Caco-2 (cell line): ENCODE measurements at places on chromosomes 2 and 18.

DNA sequence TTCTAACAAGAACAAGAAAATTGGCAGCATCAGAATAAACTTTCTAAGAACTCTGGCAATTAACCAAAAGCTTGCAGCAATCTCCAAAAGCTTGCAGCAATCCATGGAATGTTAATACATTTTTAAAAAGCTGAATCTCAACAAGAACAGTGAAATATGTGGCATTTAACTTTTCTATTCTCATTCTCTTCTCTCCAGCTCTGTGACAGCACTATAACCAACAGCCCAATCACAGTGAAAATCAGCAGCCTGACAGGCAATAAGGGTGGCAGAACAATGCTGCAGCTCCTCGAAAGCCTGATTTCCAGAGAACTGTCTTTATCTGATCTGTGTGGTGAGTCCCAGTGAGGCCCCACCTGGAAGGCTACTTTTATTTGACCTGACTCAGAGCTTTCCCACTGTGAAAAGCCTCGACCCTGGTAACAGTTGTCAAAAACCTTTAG lies 60.0 kb downstream of the TMEM131 start:
- DNase-seq: peak; percentile 42

DNA sequence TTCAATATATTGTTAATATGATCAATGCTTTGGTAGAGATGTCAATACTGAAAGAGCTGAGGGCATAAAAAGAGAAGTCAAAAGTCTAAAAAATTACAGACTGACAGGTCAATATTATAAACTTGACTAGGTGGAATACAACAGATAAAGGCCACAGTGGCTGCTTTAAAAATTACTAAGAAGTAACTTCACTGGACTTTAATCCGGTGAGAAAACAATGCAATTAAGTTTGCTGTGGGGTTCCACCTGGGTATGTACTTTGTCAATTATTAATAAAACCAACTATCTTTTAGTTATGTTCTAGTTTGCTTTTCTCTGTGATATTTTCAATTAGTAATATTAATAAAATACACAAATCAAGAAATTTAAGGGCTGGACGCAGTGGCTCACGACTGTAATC lies 44.7 kb downstream of the RAPH1 start:
- no peak for DNase-seq

- DNase-seq: no peak
Observed at GRCh38 chr2:222082201-222082600, 216.6 kb downstream of the PAX3 start.

DNA sequence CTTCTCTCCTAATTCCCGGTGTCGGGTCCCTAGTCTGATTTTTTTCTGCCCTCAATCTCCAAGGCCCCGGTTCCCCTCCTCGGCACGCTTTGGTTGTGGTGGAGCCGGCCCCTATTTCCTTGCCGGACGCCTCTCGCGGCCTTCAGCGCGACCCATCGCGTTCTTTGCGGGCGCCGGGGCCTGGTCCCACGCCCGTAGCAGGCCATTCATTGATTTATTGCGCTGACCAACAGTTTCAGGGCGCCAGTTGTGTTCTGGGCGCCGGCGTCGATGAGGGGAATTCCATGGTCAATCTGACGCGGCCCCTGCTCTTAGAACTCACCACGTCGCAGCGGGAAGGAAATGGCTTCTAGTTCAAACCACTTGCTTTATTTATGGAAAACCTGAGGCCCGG lies 396 bp downstream of the CNOT9 start:
- DNase-seq: peak; percentile 73

DNA sequence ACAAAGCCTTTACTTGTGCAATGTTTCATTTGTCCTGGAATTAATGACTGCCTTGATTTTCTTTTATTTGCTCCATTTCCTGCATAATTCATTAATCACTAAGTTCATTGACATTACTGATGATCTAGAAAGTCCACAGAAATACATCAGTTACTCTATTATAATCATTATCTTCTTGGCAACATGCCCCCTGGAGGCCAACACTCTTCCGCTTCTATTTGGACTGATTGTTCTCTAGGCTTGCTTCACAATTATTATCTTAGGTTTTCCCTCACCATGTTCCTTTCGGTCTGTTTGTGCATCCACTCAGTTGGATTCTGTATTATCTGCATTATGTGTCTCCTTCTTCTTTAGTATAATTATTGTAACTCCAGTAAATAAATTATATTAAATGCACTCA lies 461.0 kb upstream of the CDH2 start:
- DNase-seq: no peak

GRCh38 chr2:170813611-170814532 lies 2.8 kb upstream of the GAD1 start:
- DNase-seq: peak; percentile 64

DNA sequence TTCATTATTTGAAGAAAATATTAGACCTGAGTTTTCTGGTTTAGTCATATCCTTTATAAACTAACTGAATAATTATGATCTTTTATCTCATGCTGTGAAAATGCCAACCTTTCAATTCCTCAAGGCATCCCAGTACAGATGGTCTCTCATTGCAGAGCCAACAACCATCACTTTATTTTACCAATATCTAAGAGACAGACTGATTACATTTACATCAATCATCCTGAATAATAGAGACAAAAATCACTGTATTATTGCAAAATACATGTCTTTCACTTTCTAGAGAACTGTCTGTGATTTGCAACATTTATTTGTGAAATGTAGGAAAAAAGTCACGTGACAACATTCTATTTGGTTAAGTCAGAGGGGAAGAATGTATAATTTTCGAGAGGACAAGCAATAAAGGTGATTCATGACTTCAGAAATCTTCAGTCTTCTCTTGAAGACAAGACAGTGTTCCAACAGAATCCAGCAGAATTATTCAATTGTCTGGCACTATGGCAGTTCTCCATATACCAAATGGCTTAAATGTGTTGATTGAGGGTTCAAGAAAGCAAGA lies 503.6 kb upstream of the SYT4 start:
- DNase-seq: no peak

DNA sequence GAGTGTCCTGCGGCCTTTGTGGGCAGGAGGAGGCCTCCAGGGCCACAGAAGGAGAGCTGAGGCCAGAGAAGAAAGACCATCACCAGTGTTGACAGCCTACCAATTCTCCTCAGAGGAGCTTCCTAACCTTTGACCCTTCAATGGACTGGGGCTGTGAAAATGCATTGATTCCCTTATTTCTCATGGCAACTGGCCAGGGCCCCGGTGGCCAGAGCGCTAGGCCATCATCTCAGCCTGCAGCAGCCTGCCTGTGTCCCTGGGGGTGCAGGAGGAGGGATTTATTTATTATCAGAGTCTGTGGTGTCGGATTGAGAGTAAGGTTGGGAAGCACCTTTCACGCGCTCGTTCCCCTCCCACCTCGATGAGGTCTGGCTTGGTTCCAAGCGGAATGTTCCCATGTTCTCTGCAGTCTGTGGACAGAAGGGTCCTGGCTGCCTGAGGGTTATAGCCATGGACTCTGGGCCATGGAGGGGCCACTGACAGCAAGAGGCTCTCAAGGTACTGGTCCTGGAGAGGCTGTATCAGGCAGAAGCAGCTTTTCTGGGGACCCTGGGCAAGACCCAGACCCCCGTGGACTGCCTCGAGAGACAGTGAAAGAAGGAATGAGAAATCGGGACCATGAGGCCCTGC lies 53.8 kb downstream of the CYP27C1 start:
- DNase-seq: no peak

- no peak for DNase-seq
Observed at GRCh38 chr2:185665251-185665814, 73.3 kb upstream of the FSIP2 start.

GRCh38 chr2:25054720-25055119 lies 12.8 kb downstream of the EFR3B start:
- peak; percentile 62 for DNase-seq

- DNase-seq: no peak
Observed at GRCh38 chr2:154914561-154914960, 216.1 kb downstream of the KCNJ3 start.

DNA sequence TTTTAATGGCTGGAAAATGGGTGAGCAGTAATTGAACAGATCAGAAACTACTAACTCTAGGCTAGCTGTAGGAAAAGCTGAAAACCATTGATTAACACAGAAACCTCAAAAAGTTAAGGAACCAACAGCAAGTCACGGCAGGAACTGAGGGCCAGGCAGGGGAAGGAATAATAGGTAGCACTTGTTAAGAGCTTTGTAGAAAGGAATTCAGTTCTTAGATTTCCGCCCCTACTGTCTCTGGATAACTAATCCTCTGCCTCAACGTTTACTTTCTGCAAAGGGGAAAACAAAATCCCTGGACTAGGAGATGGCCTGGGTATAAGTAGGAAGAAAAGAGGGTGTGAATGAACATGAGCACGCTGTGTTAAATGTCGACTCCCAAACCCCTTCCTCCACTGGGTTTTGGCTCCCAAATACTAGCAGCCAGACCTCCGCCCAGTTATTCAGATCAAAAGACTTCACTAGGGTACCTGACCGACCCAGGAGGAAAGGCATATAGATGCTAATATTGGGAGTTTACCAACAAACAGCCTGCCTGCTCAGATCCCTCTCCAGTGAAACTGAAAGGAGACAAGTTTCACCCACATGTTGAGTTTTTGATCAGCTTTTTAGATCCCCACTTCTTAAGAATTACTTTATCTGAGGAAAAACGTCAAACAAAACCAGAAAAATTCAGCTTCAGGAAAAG lies 12.4 kb downstream of the SMAD2 start:
- DNase-seq: no peak

DNA sequence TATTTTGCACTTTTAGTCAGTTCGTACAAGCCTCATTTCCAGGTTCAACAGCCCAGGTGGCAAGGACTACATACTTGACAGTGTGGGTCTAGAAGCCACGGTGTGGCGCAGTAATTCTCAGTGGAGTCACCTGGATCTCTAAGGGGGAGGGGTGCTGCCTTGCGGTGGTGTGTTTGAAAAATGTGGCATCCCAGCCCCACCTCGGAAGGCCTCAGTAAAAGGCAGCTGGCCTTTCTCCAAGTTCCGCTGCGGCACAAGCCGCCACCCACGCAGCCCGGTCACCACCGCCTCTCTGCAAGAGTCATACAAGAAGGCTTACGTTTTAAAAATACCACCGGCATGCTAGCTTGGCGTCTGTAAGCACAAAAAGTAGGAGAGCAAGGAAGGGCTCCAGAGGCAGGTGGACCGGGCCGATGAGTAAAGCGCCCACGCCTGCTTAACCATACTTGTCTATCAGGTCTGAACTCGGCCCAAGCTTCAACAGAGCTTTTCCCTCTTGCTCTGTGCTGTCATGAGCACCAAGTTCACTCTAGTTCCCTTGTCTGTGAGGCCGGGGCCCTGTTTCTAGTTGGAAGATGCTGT lies 49.5 kb downstream of the SPRED2 start:
- DNase-seq: peak; percentile 13

DNA sequence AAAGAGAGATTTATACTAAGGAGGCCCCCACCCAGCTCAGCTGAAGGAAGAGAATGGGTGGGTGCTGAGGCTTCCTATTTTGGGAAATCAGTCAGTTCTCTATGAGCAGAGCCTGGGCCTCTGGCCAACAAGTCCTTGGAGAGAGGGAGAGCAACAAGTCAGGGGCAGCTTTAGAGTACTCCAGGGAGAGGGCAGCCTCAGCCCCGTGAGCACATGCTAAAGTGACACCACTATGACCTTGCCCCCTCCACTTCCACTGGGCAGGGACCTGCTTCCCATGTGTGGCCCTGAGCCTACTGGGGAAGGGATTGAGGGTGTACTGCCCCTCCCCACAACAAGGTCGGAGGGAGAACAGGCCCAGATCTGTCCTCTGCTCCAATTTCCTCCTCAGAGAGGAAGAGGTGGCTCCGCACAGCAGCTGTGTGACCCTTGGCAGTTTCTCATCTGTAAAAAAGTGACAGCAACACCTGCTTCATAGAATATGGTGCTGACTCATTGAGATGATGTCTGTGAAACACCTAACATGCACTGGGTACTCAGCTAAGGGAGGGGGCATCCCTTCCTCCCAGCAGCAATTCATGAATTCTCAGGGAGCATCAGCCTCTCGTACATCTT lies 72.9 kb downstream of the CLHC1 start:
- no peak for DNase-seq

GRCh38 chr18:25112821-25113434 lies 239.0 kb downstream of the ZNF521 start:
- DNase-seq: no peak

DNA sequence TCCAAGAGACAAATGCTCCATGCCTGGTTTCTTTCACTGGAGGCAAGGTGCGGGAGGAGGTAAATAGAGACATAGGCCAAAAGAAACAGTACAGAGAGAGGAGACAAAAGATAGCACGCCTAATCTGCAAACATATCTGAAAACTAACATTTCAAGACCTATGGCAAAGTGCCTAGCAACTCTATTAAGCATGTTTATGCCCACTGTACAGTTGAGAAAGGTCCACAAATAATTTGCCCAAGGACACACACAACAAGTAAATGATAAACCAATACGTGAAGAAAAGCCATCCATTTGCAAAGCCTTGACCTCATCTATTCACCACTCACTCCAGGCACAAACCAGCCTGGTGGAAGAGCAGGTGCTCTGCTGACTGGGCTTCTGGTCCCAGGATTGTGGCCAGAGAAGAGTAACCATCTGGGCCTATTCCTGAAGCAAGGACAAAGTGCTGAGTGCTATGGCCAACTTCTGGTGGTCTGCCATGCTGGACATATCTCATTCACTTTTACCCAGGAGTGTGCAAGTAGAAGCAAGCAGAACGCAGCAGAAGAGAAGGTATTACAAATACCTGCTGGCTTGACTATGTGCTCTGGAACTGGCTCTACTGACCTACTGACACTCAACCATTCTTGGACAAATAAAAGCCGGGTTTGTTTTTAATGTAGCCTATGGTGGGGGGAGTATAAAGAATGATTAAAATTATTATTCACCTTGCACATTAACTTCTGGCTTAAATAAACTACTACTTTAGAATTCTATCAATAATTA lies 25.3 kb downstream of the TMEM131 start:
- DNase-seq: no peak

DNA sequence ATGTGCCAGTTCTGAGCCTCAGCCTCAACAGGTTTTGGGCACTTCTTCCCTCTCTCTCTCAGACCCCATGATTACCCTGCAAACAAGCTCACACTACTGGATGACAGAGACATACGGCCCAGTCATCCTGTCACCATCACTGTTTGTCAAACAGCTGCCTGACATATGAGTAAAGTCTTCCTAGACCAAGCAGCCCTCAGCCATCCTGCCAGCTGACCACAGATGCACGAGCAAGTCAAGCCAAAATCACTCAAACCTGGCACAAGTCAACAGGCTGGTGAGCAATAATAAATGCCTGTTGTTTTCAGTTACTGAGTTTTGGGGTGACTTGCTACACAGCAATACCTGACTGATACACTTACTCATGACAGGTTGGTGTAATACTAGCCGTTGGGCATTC lies 75.5 kb upstream of the KLF7 start:
- no peak for DNase-seq

GRCh38 chr2:142222715-142223114 lies 91.9 kb upstream of the LRP1B start:
- DNase-seq: no peak

- no peak for DNase-seq
Observed at GRCh38 chr2:159960414-159960813, 102.0 kb downstream of the PLA2R1 start.

- DNase-seq: no peak
Observed at GRCh38 chr18:14924226-14924625, 176.3 kb downstream of the ANKRD30B start.

- peak; percentile 54 for DNase-seq
Observed at GRCh38 chr2:165239230-165239629, at the start of gene SCN2A. TSS of gene SCN2A (plus strand) at chr2:165239414. CDS start at chr2:165295824, 56,410 bp downstream.
